Activated B cell treated with CpG ODN at 0.5 μM for 24 hours (primary cell): ENCODE measurements at places on chromosomes 3 and 15. TPM values are rescaled to one million over a fixed set of nuclear protein-coding genes. Genes with fewer than 3 reads are reported as not detected.
A peak's percentile ranks its signal among the peaks of the same experiment; 100 is the strongest.

Gene LDHAL6B
- total RNA-seq = not detected in 2 replicates

DNA sequence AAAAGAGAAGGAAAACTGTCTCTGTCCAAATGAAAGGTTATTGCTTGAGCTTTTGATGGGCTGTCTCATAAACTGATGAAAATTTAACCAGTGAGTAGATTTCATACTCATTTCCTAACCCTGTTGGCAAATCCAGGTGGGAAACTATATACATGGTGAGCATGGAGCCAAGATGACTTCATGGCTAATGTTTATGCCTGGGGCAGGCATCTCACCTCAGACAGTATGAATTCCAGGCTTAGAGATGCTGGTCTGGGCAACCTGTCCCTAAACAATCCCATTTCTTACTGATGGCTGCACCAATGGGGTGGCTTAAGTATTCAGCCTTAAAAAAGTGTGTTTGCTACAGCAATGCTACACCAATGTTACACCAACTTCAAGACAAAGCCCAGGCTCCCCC lies 58.1 kb downstream of the SLTM start:
- H3K36me3 ChIP-seq = peaks cover 40% of the 10 kb centered on the region
- no peak overlapping the region for H3K27ac ChIP-seq
- no peak overlapping the region for H3K4me3 ChIP-seq
- H3K4me1 ChIP-seq = no peaks in the 10 kb centered on the region
- DNase-seq = no peak

GRCh38 chr3:134034005-134034785 lies 4.5 kb upstream of the SLCO2A1 start:
- H3K27me3 ChIP-seq = peaks cover 14% of the 10 kb centered on the region
- no peak overlapping the region for H3K4me3 ChIP-seq
- peaks cover 6% of the 10 kb centered on the region for H3K4me1 ChIP-seq
- no peaks in the 10 kb centered on the region for H3K36me3 ChIP-seq
- DNase-seq = no peak
- no peak overlapping the region for H3K27ac ChIP-seq

DNA sequence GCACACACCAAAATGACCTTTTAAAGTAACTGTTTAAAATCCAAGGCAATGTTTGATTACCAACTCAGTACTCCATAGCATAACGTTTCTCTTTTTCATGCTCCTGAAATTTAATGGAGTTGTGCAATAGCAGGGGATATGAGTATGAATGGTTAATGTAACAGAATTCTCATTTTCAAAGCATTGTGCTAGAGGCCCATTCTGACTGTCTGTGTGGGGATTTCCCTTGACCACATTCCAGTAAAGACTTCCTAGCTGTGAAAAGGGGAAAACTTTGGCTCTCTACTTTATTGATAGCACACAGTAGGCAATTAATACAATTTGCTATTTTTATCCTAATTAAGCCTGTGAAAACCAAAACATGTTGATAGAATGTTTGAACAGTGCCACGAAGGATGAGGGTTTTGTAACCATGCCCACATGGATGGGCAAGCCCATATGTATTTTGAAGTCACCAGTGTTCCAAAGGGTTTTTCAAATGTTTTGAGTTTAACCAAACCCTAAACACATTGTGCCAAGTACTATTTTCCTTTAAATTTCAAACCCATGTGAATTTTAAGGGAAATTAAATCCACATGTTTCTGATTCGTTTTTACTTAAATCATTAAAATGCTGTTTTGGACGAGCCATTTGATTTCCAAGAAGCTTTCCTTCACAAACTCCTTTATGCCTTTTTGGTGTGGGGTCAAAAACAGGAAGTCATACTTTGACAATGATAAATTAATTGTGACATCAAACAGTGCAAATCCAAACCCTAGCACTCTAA lies 261.2 kb downstream of the SHOX2 start:
- H3K36me3 ChIP-seq = no peaks in the 10 kb centered on the region
- no peak overlapping the region for H3K4me3 ChIP-seq
- H3K27me3 ChIP-seq = no peaks in the 10 kb centered on the region
- no peaks in the 10 kb centered on the region for H3K4me1 ChIP-seq

Gene HYAL1
- 0.47 and 0.73 TPM in 2 replicates for total RNA-seq

Gene GCSAM
- total RNA-seq = 16.0 and 17.3 TPM in 2 replicates

DNA sequence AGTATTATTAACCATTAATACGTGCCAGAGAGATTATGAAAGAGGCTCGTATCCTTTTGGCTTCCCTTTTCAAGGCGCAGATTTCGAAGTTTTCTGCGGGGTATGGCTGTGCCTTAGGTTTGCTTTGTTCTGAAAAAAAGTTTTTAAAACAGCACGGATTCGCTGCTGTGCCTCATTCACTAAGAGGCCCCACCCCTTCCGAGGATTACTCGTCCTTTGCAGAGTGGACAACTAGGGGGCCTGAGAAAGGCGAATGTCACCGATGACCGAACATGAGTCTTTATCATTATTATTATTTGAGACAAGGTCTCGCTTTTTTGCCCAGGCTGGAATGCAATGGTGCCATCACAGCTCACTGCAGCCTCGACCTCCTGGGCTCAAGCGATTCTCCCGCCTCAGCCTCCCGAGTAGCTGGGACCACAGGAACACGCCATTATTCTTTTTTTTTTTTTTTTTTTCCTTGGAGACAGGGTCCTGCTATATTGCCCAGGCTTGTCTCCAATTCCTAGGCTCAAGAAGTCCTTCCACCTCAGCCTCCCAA lies 684 bp upstream of the RPS27L start:
- peaks cover 34% of the 10 kb centered on the region for H3K4me1 ChIP-seq
- peak overlapping the region; percentile 89 for H3K27ac ChIP-seq
- DNase-seq = no peak
- H3K4me3 ChIP-seq = peak overlapping the region; percentile 88
- peaks cover 21% of the 10 kb centered on the region for H3K36me3 ChIP-seq

DNA sequence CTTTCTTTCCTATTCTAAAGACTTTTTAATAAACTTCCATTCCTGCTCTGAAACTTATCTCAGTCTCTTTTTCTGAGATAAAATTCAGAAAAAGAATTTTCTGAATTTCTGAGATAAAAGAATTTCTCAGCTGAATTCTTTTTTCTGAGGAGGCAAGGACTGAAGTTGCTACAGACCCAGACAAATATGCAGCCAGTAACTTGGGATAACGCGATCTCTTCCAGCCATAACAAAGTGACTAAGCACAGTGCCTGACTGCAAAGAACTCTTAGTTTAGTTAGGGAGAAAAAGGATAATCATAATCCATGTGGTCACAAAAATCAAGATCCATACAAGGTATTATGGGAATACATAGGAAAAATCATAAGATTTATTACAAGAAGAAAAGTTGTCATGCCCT lies 222.0 kb upstream of the GAP43 start:
- no peak for DNase-seq
- H3K36me3 ChIP-seq = no peaks in the 10 kb centered on the region
- peaks cover 1% of the 10 kb centered on the region for H3K27me3 ChIP-seq
- H3K4me1 ChIP-seq = no peaks in the 10 kb centered on the region
- no peak overlapping the region for H3K4me3 ChIP-seq
- no peak overlapping the region for H3K27ac ChIP-seq

Gene CMTM7
- total RNA-seq = 70.5 and 82.1 TPM in 2 replicates

GRCh38 chr3:139388821-139389551 lies 461 bp downstream of the COPB2 start:
- no peak for DNase-seq
- peaks cover 18% of the 10 kb centered on the region for H3K36me3 ChIP-seq
- peak overlapping the region; percentile 91 for H3K4me3 ChIP-seq
- peaks cover 45% of the 10 kb centered on the region for H3K4me1 ChIP-seq

DNA sequence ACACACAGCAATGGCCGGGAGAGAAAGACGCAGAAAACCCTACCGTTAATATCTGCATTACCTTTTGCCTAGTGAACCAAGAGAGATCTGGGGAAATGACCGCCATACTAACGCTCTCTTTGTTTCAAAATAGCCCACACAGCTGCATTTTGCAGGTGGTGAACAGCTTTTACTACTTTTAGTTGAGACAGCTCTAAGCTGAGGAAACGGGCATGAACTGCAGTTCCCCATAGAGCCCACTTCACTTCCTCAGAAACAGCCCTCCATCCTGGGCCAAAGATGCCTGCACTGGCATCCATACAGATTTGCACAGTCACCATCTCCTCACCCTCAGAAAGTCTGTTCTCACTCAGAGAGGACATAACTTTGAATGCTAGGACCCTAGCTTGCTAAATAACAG lies 45.0 kb downstream of the ZNF860 start:
- H3K4me1 ChIP-seq = peaks cover 27% of the 10 kb centered on the region
- peak overlapping the region; percentile 31 for H3K27ac ChIP-seq
- peak overlapping the region; percentile 61 for H3K4me3 ChIP-seq
- no peaks in the 10 kb centered on the region for H3K36me3 ChIP-seq
- H3K27me3 ChIP-seq = no peaks in the 10 kb centered on the region

- peaks cover 4% of the 10 kb centered on the region for H3K4me1 ChIP-seq
- H3K36me3 ChIP-seq = no peaks in the 10 kb centered on the region
- no peak overlapping the region for H3K27ac ChIP-seq
- no peak overlapping the region for H3K4me3 ChIP-seq
- DNase-seq = no peak
These were observed 118.2 kb upstream of the GOLIM4 start for GRCh38 chr3:168213920-168214319.

- no peak overlapping the region for H3K27ac ChIP-seq
- DNase-seq = no peak
- no peaks in the 10 kb centered on the region for H3K27me3 ChIP-seq
- no peak overlapping the region for H3K4me3 ChIP-seq
- H3K36me3 ChIP-seq = peaks cover 19% of the 10 kb centered on the region
These were observed 212.7 kb downstream of the ALCAM start for GRCh38 chr3:105579439-105579838.

Gene HHATL
- total RNA-seq = not detected in 2 replicates

DNA sequence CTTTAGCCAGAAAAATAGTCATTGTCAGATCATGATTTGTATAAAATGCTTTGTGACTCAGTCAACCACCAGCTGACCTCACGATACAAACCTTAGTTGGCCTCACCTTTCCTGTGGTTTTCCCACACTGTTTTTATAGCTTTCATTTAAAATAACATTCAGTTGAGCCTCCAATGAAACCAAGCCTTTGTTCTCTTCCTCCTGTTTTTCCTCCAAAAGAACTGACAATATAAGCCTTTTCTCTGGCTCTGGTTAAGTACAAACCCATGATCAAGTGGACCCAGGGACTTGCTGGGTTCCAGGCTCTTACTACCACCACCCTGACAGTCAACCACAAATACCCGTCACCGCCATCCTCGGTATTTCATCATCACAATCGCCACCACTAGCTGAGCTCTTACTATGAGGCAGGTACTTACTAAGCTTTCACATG lies 81.7 kb downstream of the TAMM41 start:
- H3K36me3 ChIP-seq = no peaks in the 10 kb centered on the region
- no peak for DNase-seq
- H3K27ac ChIP-seq = no peak overlapping the region
- peaks cover 4% of the 10 kb centered on the region for H3K4me1 ChIP-seq

GRCh38 chr3:181025204-181025603 lies 35.7 kb upstream of the DNAJC19 start:
- H3K4me3 ChIP-seq = no peak overlapping the region
- no peaks in the 10 kb centered on the region for H3K36me3 ChIP-seq
- DNase-seq = no peak
- H3K4me1 ChIP-seq = no peaks in the 10 kb centered on the region
- no peaks in the 10 kb centered on the region for H3K27me3 ChIP-seq

DNA sequence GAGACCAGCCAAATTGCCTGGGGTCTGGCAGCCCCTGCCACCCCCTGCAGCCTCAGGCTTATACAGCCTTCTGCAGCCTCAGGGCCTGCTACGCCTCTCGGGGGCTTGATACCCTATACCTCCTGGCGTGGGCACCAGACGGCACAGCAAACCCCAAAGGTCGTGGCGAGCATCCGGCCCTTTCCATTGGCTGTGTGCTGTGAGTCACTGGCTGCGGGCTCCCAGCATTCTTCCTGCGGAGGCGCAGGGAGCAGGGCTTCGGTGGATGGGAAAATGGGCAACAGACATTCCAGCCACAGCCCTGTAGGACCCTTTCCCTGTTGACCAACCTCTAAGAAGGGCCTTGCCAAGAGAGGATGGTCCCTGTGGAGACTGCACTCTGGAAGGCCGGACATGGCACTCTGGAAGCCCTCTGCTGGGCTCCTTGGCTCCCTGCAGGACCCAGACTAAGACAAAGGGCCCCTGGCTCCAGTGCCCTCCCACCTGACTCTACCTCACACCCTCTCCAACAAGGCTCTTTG lies 59.6 kb downstream of the ITGA11 start:
- peaks cover 10% of the 10 kb centered on the region for H3K27me3 ChIP-seq
- H3K4me1 ChIP-seq = no peaks in the 10 kb centered on the region
- no peak overlapping the region for H3K27ac ChIP-seq

Gene ERICH6
- not detected in 2 replicates for total RNA-seq

DNA sequence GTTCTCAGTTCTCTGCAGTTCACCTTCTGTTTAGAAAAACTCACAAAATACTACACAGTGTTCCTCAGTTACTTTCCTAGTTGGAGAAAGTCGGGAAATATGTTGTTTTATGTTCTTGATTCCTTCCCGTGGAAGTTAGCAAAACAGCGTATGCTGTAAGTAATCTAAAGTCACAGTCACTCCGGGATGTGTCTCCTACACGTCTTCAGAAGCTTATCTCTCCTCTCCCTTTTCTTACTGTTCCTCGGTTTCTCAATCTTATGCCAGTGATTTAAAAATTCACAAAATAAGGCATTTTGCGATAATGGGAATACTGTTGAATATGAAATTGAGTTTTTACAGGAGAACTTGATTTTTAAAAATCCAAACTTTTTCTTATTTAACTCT lies 1.7 kb downstream of the HEG1 start:
- no peak for DNase-seq
- no peaks in the 10 kb centered on the region for H3K27me3 ChIP-seq
- peaks cover 39% of the 10 kb centered on the region for H3K4me1 ChIP-seq
- H3K36me3 ChIP-seq = peaks cover 4% of the 10 kb centered on the region
- peak overlapping the region; percentile 68 for H3K27ac ChIP-seq

Gene C3orf62
- total RNA-seq = 5.3 and 6.1 TPM in 2 replicates

Gene SEMA5B
- 1.0 and 1.6 TPM in 2 replicates for total RNA-seq

DNA sequence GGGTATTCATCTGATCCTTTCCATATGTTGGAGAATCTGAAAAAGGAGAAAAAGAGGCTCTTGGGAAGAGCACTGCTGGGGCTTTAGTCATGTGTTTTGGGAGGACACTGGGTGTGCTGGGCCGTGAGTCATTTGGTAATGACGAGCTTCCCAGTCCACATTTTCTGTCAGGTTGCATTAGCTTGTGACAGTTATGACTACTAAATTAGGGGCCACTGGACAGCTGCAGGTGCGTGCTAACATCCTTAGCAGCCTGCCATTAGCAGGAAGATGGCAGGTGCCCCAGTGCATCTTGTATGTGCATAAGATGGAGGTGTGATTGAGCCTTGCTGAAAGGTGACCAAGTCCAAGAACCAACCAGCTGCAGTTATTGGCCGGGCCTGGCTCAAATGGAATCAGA lies 242.4 kb downstream of the RYR3 start:
- DNase-seq = no peak
- no peak overlapping the region for H3K4me3 ChIP-seq
- H3K4me1 ChIP-seq = no peaks in the 10 kb centered on the region
- no peaks in the 10 kb centered on the region for H3K27me3 ChIP-seq
- no peaks in the 10 kb centered on the region for H3K36me3 ChIP-seq
- no peak overlapping the region for H3K27ac ChIP-seq

GRCh38 chr3:178088963-178089362 lies 447.3 kb upstream of the KCNMB2 start:
- DNase-seq = no peak
- H3K36me3 ChIP-seq = no peaks in the 10 kb centered on the region
- no peak overlapping the region for H3K4me3 ChIP-seq
